Panc1 (cell line): ENCODE measurements at places on chromosomes 16 and 17. TPM values are rescaled to one million over a fixed set of nuclear protein-coding genes. Genes with fewer than 3 reads are reported as not detected.

CEP295NL gene
- 0.87 TPM for total RNA-seq

CD19 gene
- not detected for total RNA-seq

ATP6V0C gene
- 282 TPM for total RNA-seq

NME3 gene
- 117 TPM for total RNA-seq

VAT1L gene
- not detected for total RNA-seq

- DNase-seq, result no peak
Measured at GRCh38 chr17:81722184-81723120, 10.4 kb downstream of the SLC25A10 start.

DNA sequence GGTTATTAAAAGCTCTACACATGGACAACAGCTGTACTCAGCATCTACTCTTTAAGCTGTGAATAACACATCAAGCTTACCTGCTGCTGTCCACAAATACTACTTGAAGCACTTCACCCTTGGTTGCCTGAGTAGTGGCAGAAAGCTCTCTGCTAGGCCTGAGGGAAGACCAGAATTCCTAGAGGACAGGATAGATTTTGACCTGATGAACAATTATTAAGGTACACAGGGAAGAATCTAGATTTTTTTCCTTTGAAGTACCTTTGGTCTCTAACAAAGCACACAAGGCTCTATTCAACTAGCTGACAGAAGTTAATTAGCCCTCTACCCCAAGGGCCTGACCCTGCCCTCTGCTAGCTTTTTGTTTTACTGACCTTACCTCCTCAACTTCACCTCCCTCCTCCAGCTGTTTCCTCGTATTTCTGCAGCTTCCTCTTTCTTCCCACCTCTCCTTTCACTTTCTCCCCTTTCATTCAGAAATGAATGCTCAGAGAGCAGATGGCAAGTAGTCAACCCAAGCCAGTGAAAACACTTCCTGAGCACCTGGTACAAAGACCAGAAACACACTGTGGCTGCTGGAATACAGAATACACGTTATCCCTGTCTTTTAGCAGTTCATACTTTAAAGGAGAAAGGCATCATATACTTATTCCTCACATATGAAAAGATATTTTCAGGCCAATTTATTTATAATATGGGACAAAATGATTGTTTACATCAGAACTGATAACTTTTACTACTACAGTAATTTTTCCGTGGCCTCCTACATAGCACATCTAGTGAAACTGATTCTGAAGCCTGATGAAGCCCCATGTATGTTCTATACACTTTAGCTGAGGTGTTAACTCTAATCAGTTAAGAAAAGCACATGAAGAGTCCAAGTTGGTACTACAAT, 5.7 kb upstream of the VEZF1 start:
- DNase-seq, result no peak

FBXW10B gene
- 0.54 TPM for total RNA-seq

GRCh38 chr16:83967838-83968305, at the start of gene NECAB2:
NECAB2 (plus strand) TSS chr16:83968244; CDS start chr16:83968649, 405 bp downstream.
- DNase-seq, result no peak

DNA sequence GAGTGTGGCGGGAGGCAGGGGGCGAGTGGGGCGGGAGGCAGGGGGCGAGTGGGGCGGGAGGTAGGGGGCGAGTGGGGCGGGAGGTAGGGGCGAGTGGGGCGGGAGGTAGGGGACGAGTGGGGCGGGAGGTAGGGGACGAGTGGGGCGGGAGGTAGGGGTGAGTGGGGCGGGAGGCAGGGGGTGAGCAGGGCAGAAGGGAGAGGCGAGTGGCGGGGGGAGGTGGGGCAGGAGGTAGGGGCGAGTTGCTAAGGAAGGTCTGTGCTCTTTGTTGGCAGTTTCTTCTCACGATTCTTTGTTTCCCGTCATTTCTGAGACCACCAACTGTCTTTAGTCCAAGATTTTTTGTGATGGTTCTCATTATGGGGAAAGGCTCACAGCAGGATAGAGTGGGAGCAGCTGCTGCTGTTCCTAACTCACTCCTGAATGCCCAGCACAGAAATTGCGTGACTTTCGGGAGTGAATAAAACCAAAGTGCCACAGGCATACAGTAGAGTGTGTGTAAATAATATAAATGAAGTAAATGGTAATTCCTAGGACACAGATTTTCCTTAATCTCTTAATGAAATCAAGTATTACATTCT, 44.7 kb downstream of the COG7 start:
- DNase-seq, result no peak

DNA sequence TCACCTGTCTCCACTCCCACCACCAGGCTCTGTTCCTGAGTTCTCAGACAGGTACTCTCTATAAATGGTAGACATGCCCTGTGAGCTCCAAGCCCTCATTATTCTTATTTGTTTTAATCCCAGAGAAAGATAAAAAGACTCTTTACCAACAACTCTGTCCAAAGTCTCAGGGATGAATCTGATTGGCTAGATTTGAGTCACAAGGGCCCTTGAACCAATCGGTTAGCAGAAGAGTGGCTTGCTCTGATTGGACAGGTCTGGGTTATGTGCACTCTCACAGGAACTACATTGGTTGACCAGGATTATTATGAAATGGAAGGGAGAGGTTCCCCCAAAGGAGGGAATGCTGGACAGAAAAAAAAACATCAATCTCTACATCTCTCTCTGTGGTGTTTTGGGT, 7.5 kb downstream of the COTL1 start:
- no peak for DNase-seq

CCL3 gene
- total RNA-seq, result 1.1 TPM

GRCh38 chr17:21467739-21468490, 91.8 kb downstream of the KCNJ12 start:
- no peak for DNase-seq

DNA sequence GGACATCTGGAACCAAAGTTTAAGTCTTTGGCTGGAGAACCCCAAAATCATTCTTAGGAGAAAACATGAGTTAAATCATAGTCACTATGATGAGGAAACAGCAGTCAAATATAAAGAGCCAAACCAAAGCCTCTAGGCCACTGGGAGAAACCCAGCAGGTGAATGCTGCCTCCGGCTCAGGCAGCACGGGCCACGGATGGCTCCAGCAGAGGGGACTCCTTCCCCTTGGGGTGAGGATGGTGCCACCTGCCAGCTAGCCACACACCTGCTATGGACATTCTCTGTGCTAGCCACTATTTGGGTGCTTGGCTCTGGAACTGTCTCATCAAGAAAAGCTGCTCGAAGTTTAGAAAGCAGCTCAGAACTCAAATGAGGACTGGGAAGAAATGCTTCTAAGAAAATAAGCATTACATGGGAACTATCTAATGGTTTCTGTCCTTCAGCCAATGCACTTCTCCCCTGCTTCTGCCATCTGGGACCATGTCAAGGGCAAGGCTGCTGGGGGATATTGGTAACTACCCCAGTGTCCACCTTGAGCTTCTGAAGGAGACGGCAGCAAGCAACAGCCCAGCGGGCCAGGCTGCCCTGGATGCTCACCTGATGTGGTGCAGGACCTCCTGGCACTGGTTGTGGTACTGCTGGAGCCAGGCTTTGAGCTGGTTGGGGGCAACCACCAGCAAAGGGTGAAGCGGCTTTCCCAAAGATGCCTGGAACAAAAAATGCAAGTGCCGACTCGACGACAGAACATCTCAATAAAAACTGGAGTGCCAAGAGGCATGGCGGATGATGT, 22.5 kb downstream of the ELAC2 start:
- no peak for DNase-seq

DNA sequence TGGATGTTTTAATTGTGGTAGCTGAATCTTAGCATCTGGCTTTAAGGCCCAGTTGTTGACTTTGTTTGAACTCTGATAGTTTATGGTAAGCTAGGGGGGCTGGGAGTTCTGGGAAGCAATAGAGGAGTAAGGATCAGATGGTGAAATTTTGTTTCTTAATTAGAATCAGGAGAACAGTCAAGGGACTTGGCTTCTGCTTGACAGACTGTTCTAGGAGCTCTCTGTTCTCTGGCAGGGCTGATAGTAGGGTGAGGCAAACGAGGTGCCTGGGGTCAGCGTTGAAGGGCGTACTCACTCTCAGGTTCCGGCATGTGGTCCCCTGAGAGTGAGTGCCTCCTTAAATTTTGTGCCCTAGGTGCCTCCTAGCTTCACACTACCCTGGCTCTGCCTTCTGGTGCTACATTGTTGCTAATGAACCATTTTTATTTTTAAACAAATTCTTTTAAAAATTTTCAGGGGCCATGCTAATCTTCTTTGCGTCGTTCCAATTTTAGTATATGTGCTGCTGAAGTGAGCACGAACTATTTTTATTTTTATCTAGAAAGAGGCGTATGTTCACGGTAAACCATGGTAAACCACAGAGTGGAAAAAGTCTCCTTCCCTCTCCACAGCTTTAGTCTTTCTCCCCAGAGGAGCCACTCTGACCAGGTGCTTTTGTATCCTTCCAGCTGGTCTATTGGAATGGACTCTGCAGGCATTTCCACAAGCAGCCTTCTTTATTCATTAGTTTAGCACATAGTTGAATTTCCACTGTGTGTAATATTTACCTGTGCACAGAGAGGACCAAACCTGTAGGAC, 19.7 kb downstream of the SLC7A6 start:
- no peak for DNase-seq

YWHAE gene
- 537 TPM for total RNA-seq

GRCh38 chr17:44146375-44147346, 4.9 kb downstream of the HROB start:
- no peak for DNase-seq

MC1R gene
- 8.7 TPM for total RNA-seq

NTN3 gene
- total RNA-seq, result 3.2 TPM

GRCh38 chr17:48804936-48805411, 12.1 kb downstream of the TTLL6 start:
- DNase-seq, result no peak

CA10 gene
- not detected for total RNA-seq

DNA sequence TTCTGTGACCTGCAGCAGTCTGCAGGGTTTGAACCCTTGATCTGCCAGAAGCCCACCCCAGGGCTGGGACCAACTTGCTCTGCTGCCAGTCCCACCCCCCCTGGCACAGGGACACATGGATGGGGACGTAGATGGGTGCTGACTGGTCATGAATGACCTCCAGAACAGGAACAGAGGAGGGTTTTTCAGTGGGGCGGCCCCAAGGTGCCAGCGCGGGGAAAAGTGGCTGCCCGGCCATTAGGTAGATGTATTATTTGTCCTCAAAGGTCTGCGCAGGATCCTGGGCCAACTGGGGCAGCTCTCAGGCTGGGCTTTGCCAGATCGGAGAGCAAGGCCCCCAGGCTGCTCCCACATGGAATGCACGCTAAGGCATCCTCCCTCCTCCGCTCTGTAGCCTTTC, 265.2 kb upstream of the TNRC6C start:
- no peak for DNase-seq

GRCh38 chr17:27868565-27868964, 24.6 kb downstream of the LYRM9 start:
- no peak for DNase-seq

DNA sequence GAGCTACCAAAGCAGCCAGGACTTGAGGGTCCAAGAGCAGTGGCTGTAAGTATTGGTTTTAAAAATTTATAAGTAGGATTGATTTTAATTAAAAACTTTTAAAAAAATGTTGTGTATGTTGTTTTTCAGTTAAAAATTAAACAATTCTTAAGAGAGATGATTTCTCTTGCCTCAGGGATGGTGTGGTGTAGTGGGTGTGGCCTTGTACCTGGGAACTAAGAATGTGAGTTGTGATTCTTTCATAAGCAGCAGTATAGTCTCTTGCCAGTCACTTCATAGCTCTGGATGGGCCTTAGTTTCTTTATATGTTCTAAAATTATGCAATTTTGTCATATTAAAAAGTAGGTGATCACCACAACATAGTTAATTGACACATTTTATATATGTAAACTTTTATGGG, 99.5 kb downstream of the FTO start:
- DNase-seq, result no peak

GRCh38 chr17:10270258-10270657, 71.9 kb upstream of the GAS7 start:
- no peak for DNase-seq

DNA sequence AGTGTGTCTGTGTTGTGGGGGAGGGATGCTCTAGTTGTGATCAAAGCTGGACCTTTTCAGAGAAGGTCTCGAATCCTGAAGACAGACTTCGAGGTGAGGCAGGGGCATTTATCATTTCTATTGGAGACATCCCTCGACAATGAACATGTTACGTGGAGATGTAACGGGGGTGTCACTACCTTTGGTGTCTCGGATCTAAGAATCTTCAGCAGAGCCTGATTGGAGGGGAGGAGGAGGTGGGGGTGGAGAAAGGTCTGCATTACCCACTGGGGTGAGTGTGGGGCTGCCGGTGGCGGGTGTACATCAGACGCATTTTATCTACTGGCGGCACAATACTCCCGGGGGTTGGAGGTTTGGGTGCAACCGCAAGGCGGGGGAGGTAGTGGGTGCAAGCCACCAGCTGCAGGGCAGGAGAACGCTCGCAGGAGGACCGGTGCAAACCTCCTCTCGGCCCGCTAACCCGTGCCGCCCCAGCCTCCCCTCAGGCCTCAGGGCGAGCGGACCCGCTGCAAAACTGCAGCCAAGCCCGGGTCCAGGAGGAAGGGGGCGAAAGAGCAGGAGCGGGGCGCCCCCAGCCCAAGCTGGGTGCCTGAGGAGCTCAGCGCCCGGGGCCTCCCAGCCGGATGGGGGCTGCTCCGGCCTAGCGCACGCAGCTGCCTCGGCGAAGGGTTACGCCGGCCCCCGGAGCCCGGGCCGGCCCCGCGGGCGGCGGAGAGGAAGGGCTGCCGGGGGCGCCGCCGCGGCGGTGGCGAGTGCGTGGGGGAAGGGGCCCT, 735 bp downstream of the ZNF652 start:
- no peak for DNase-seq

- no peak for DNase-seq
Measured at GRCh38 chr16:31099860-31100638, 5.5 kb upstream of the VKORC1 start.

DNA sequence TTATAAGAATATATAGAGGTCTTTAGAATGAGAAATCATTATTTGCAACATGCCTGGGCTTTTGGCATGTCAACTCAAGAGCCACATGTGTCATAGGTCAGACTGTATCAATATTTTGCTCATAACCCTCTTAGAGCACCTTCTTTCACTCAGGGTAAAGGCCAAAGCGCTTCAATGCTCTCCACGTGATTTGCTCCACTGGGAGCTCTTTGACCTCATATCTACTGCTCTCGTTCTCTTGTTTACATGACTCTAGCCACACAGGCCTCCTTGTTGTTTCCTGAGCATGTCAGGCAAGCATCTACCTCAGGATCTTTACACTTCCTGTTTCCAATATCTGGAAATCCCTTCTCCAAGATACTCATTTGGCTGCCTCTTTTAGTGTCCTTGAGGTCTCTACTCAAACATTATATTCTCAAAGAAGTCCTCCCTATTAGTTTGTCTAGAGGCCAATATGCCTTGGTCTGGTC, 148.4 kb downstream of the TOX3 start:
- no peak for DNase-seq

DNA sequence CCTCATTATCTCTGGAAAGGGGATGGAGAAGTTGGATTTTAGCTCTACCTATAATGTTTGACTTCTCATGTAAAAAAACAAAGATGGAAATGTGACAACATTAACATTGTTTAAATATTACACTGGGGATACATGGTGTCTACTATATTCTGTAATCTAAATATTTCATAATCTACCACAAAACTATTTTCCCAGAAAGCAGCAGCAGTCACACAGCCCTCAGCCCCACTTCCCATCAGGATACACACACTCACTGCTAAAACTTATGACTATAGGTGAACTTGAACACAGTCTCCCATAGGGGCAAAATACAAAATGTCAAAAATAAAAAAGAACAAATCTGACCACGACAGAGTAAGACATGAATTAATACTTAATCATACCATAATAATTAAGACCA, 95.7 kb downstream of the KANSL1 start:
- no peak for DNase-seq

GRCh38 chr17:83083368-83084201, 4.2 kb downstream of the METRNL start:
- no peak for DNase-seq
